ENCODE measurements at places on chromosomes 12 and 14. TPM values are rescaled to one million over a fixed set of nuclear protein-coding genes. Genes with fewer than 3 reads are reported as not detected.

The RGS6 gene
- 1.1 TPM for total RNA-seq

DNA sequence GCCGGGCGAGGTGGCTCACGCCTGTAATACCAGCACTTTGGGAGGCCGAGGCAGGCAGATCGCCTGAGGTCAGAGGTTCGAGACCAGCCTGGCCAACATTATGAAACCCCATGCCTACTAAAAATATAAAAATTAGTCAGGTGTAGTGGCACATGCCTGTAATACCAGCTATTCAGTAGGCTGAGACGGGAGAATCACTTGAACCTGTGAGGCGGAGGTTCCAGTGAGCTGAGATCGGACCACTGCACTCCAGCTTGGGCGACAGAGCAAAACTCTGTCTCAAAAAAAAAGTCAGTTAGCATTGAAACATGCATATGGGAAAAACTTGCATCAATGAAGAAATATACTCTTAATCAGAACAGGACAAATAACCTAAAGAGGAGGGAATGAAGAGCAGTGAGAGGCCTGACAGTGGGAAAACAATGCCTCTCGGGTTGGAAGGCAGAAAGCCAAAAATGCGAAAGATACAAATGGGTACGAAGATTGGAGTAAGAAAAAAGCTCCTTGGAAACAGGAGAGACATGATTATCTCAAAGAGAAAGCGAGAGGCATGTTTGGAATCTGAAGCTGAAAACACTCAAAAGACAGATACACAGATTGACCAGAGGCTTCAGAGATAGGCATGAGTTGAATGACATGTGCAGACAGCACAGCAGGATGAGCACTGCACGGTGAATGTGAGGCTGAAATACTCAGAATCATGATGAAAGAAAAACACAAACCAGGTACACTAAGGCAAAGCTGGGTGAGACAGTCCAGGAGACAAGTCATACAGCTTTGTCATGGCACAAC lies 30.6 kb downstream of the RESF1 start:
- DNase-seq: no peak

DNA sequence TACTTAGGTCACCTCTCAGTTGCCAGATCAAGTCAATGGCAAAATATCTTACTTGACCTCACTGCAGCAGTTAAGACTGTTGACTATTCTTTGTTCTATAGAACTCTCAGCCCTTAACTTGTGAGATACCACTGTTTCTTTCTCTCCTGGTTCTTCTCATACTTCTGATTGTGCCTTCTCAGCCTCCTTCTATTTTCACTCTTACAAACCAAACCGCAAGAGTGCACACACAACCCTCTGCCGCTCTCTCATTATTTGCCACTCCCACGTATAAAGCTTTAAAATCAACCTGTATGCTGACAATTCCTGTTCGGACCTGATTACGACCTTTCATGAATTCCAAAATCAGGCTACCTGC lies 4.5 kb downstream of the E2F7 start:
- DNase-seq: no peak

DNA sequence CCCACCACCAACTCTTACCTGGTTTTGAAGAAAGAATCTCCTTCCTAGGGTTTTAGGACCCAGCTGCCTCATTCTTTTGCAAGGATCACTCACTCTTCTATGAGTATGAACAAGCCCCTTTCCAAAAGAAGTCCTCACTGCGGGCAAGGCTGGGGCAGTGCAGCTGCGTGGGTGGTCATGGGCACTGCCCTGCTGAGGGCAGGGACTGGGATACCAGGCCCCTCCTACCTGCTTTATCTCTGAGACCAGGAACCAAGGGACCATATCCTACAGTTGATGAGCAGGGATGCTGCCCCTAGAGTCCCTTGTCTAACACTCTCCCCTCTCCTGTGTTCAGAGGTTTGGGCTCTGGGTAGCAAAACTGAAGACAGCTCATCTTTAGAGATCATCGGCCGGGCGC lies 20.5 kb downstream of the HPD start:
- no peak for DNase-seq

DNA sequence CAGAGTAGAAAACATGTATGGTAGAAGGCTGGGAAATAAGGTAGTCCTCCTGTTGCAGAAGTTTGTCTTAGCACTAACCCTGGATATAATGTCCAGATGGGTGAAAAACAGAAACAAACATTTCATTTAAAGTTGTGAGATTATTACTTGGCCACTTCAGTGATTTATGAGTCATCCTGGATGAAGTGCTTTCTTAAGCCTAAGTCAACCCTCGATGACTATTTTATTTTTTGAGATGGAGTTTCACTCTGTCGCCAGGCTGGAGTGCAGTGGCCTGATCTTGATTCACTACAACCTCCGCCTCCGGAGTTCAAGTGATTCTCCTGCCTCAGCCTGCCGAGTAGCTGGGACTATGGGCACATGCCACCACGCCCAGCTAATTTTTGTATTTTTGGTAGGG lies 10.2 kb downstream of the DLST start:
- no peak for DNase-seq

- no peak for DNase-seq
Observed at GRCh38 chr12:39958377-39958776, 147.5 kb downstream of the SLC2A13 start.

DNA sequence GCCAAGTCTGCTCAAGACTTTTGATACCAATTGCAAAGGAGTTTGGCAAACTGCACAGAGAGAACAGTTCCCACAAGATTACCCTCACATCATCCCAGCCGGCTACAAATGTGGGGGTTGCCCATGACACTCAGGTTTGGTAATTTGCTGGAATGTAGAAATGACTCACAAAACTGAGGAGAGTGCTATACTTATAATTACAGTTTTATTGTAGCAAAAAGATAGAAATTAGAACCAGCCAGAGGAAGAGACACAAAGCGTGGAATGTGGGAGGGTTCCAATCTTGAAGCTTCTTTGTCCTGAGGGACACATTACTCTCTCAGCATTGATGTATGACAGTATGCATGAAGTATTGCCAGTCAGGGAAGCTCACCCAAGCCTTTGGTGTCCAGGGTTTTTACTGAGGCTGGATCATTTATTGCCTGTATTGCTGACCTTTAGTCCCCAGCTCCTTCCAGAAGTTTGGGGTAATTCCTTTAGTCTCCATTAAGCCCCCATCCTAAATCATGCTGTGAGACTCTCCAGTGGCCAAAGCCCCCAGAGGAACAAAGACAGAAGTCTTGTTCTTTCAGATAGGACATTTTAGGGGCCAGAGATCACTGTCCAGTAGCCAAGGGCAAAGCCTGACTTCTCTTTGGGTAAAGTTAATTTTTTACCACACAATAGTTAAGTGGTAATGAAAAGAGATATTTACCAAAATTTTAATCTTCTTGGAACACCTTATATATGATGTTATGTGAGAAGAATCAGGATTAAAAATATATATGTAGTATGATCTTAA lies 9.9 kb downstream of the TBK1 start:
- no peak for DNase-seq

GRCh38 chr14:68958553-68958952 lies 20.5 kb downstream of the ACTN1 start:
- no peak for DNase-seq
